ENCODE measurements at places on chromosomes 3 and 15. TPM values are rescaled to one million over a fixed set of nuclear protein-coding genes. Genes with fewer than 3 reads are reported as not detected.

Gene HRH1
- total RNA-seq, result 13.9 TPM

Gene XRN1
- total RNA-seq, result 46.6 TPM

Gene DHFR2
- 5.5 TPM for total RNA-seq

Gene POPDC2
- 0.25 TPM for total RNA-seq

Gene NR1I2
- total RNA-seq, result under 0.01 TPM

Gene SLCO3A1
- total RNA-seq, result 5.6 TPM

Gene FBXL2
- total RNA-seq, result 12.9 TPM

Gene GREM1
- under 0.01 TPM for total RNA-seq

Gene CD96
- total RNA-seq, result under 0.01 TPM

Gene PLD1
- 27.5 TPM for total RNA-seq

Gene LIPC
- total RNA-seq, result 1.5 TPM

Gene LINGO1
- total RNA-seq, result under 0.01 TPM

Gene WDR72
- not detected for total RNA-seq

Gene TPRG1
- 0.40 TPM for total RNA-seq

Gene LYZL4
- not detected for total RNA-seq

Gene ECE2
- total RNA-seq, result not detected

Gene C3orf80
- total RNA-seq, result 0.25 TPM

Gene ARL14
- total RNA-seq, result 0.06 TPM

Gene CFAP44
- total RNA-seq, result 4.4 TPM

Gene RBMS3
- total RNA-seq, result 93.7 TPM

Gene SLC12A1
- total RNA-seq, result not detected

Gene GALNT15
- total RNA-seq, result 11.5 TPM

Gene ROBO1
- total RNA-seq, result 55.9 TPM

Gene GOLGA8T
- 0.26 TPM for total RNA-seq

Gene BBX
- total RNA-seq, result 76.0 TPM

Gene ASB14
- total RNA-seq, result under 0.01 TPM

Gene SOX2
- total RNA-seq, result not detected

Gene RABL3
- total RNA-seq, result 13.2 TPM

Data from aortic smooth muscle cell (primary cell).